ENCODE measurements at places on chromosomes 2 and 18.
A peak's percentile ranks its signal among the peaks of the same experiment; 100 is the strongest.

GRCh38 chr2:231472816-231473215, 8.5 kb upstream of the NCL start:
- DNase-seq: no peak

DNA sequence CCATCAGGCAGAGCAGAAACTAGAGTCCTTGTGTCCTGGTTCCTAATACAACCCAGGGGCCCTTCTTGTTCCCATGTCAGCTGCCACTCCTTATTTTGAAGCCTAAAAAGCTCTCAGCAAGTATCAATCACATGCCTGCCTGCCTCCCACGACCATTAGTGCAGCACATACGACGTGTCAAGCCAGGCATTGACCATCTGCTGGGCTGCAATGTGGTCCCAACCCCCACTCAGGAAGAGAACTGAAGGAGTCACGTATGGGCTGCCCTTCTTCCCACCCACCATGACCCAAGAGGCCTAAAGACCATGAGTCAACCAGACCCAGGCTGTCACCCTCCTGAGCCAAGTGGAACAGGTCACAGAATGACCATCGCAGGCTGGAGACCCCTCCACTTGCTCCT, 98.8 kb downstream of the KLHL29 start:
- DNase-seq: no peak

GRCh38 chr18:62033207-62033606, 140.4 kb upstream of the RNF152 start:
- DNase-seq: no peak

DNA sequence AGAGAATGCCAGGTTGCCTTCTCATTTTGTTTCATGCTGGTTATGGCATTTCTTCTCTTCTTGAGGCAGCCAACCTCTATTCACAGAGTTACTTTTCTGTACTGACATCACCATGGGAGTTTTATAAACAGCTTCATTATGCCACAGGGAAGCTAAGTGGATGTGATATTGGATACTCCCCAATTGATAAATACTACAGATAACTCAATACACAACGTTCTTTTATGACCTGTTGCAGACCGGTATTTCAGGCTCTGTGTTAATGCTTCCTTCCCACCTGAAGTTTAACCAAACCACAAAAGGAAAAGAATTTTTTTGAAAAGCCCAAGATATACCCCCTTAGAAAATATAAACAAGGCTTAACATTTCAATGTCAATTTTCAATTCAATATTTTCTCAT, 258.3 kb upstream of the SOX11 start:
- DNase-seq: no peak

GRCh38 chr2:25184254-25184653, 15.9 kb upstream of the POMC start:
- no peak for DNase-seq

DNA sequence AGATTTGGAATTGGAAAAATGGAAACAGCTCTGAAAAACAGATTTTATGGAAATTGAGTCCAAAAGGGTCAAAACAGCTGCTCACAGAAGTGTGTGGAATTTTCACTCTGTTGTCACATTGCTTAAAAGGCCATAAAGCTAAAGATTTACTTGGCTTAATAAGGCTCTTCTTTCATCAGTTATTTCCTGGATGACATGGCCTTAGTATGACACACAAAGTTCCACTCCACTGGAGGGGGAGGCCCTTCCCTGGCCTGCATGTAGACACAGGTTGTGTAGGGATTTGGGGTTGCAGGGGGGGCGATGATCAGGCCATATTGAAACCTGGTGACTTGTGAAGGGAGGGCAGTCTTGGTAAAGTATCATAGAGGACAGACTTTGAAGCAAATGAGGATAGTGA, 34.0 kb downstream of the TMEM185B start:
- no peak for DNase-seq

DNA sequence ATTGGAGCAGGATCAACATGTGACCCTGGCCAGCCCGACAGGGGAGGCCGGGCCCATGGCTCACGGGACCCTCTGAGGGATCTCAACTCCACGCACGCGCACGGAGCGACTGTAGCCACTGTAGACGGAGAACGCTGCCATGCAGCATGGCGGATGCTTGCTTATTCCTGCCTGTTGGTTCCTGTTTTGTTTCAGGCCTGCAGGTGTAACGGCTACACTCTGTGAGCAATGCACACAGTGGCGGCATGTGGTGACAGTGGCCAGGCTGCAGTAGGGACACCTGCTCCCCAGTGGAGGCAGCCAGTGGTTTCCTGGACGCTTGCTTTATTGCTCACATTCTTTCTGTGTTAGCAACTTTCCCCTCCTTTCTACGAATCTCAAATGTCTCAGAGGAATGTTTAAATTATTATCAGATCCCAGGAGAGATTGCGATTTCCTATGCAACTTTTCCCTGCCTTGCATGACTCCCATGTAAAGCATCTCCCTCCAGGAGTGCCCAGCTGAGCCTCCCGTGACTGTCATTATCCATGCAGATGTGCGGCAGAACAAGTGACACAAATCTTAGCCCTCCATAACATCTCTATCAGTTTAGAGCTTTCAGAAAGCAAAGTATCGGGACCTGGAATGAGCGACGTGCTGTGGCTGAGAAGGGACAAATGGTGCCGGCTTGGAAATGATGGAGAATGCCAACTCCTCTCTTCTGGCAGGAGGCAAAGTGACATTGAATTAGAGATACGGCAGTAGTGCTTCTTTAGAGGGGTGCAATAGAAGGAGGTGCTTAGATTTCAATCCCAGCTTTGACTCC, 209.7 kb downstream of the ASB1 start:
- no peak for DNase-seq

- DNase-seq: peak; percentile 27
These were observed 33.9 kb downstream of the MTA3 start for GRCh38 chr2:42602218-42602875.

GRCh38 chr18:40672590-40672989, 1282.4 kb upstream of the PIK3C3 start:
- DNase-seq: no peak

DNA sequence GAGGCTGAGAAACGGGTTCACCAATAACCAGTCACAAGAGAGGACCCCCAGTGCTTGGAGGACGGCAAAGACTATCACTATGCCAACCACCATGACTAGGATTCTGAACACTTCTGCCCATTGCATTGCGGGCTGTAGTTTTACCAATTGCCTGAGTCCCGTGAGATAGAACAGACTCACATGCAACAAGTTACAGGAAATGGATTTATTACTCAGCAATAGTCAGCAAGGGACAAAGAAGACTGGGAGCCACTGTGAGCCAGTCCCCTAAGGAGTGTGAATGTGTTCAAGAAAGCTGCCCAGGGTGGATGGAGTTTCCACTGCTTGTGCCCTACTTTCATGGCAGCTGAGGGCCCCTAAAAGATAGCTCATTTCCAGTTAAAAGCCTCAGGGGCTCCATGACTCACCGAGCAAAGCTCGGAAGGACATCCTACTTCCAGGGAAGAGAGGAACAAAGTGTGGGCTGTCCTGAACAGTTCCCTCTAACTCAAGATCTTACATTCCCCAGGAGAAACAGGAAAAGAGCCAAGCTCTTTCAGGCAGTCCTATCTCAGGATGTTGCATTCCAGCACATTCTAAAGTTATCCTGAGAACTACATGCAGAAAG, 54.4 kb downstream of the SLC4A3 start:
- DNase-seq: no peak

DNA sequence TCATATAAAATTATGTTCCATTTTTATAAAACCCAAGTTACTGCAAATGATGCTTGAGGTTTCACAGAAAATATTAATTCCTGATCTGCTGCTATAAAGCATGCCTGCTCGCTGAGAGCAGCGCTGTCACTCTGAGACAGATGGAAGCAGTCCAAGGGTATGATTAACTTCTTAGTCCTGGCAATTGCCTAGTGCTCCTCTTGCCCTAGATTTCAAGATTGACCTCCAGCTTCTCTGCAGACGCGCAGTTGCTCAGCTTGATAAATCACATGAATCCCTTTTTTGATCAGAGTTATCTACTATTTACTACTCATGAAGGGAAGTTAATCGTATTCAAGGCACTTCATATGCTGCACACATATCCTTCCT, 154.6 kb upstream of the REV1 start:
- peak; percentile 68 for DNase-seq

GRCh38 chr18:67282796-67283195, 233.7 kb downstream of the DSEL start:
- no peak for DNase-seq

- DNase-seq: no peak
These were observed 38.4 kb downstream of the CD302 start for GRCh38 chr2:159759577-159759976.

GRCh38 chr2:106882673-106883072, 3.3 kb downstream of the ST6GAL2 start:
- DNase-seq: no peak

- no peak for DNase-seq
These were observed 123.9 kb upstream of the FAM136A start for GRCh38 chr2:70425682-70426301.

GRCh38 chr2:207987025-207987716, 38.2 kb downstream of the PLEKHM3 start:
- no peak for DNase-seq

- no peak for DNase-seq
These were observed 126.3 kb upstream of the SPRED2 start for GRCh38 chr2:65558743-65559142.

DNA sequence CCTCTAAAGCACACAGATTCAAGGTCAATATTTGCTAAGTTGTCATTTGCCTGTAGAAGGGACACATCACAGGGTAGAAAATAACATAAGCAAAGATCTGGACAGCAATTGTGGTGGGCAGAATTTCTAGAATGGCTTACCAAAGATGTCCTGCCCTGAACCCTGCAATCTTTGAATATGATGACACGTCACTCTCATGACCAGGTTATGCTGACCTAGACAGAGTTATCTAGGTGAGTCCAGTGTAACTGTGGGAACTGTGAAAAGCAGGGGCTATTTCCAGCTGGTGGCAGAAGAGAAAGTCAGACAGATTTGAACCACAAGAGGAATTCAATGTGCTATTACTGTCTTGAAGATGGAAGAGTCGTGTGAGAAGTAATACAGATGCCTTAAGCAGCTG, 112.3 kb upstream of the CNGA3 start:
- no peak for DNase-seq

DNA sequence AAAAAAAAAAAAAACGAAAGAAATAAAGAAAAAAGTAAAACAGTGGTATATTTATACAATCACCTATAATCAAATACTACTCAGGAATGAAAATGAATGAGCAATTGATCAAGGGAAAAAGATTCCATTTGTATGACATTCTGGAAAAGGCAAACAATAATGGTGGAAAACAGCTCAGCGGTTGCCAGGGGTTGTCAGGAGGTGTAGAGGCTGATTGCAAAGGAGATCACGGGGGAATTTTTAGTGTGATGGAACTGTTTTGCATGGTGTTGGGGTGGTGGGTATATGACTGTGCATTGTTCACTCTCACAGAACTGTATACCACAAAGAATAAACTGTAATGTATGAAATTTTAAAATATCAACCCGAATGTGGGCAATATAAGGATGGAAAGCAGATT, 45.5 kb upstream of the INPP4A start:
- no peak for DNase-seq

DNA sequence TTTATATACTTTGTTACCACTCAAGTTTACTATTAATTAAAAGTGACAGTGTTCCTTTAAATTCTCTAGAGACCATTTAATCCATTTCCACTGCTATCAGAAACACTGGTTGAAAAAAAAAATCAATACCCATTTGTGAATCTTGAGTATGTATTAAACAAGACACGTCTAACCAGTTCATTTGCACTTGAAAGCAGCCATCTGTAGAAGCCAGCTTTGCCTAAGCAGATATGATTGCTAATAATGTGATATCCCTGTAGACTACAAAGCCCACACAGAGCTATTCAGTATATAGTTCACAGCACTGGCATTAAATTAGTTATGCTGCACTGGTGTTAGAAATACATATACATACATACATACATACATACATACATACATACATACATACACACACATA, 111.8 kb upstream of the SP3 start:
- peak; percentile 12 for DNase-seq

- DNase-seq: no peak
These were observed 53.2 kb upstream of the GPR17 start for GRCh38 chr2:127592761-127593227.

- no peak for DNase-seq
These were observed 61.4 kb upstream of the KIF5C start for GRCh38 chr2:148813603-148814065.

Data from NCI-H1092 treated with DMSO at 0.1 percent for 48 hours (cell line).